ENCODE measurements at places on chromosomes 5 and 9.
A peak's percentile ranks its signal among the peaks of the same experiment; 100 is the strongest.

DNA sequence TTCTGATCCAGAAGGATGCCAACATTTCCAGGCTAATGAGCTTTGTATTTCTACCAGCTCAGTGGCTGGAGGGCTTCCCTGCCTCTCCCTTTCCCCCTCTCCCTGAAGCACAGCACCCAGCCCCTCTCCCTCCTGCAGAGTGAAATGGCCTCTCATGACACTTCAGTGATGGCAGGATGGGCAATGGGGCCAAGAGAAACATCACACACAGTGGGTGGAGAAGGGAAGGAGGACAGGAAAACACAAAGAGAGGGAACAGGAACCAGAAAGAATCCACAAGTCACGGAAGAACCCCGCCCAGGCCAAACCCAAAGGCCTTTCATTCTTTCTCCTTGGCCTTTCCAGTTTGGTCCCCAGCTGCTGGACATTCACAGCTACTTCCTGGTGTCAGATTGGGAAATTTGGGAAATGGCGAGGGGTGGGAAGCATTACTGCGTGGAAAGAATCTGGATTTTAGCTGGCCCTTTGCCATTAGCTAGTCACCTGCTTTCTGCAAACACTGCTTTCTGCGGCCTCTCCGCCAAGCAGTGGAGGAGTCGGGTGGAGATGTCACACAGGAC is 82.6 kb downstream of the GLDC start:
- no peak for DNase-seq

- DNase-seq, result peak; percentile 53
These were observed 30.2 kb downstream of the MAML1 start for GRCh38 chr5:179762781-179763176.

DNA sequence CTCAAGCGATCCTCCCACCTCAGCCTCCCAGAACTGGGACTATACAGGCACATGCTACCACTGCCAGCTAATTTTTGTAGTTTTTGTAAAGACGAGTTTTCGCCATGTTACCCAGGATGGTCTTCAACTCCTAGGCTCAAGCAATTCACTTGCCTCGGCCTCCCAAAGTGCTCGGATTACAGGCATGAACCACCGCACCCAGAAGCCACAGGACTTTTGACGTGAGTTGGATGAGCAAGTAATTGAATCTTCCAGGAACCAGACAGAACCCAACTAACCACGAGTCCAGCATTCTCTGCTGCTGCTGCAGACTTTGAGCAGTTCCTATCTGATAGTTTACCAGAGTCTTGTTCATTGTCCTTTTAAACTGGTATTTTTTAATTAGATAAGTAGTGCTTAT is 9.6 kb upstream of the ATP6V0E1 start:
- no peak for DNase-seq

GRCh38 chr5:146340260-146341081 is 1.8 kb downstream of the POU4F3 start:
- DNase-seq, result peak; percentile 61

- DNase-seq, result no peak
These were observed 128.5 kb downstream of the LRRC70 start for GRCh38 chr5:62707131-62707530.

GRCh38 chr5:57680686-57681085 is 198.1 kb upstream of the ACTBL2 start:
- no peak for DNase-seq

- no peak for DNase-seq
These were observed 24.2 kb downstream of the CORO2A start for GRCh38 chr9:98168153-98168780.

DNA sequence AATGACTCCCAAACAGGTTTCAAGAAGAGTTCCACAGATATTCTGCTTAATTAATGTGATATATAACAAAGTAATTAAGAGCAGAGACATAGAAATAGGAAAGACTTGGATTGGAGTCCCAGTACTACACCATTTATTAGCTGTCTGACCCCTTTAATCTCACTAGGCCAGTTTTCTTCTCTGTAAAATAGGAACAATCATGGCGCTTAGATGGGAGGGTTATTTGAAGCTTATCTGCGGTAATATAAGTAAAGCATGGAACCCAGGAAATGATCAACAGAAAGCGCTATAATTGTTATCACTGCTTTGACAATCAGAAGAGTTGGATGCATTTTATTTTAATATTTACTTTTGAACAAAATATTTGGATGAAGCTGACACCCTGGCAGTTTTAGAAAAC is 71.3 kb upstream of the IFNE start:
- no peak for DNase-seq

DNA sequence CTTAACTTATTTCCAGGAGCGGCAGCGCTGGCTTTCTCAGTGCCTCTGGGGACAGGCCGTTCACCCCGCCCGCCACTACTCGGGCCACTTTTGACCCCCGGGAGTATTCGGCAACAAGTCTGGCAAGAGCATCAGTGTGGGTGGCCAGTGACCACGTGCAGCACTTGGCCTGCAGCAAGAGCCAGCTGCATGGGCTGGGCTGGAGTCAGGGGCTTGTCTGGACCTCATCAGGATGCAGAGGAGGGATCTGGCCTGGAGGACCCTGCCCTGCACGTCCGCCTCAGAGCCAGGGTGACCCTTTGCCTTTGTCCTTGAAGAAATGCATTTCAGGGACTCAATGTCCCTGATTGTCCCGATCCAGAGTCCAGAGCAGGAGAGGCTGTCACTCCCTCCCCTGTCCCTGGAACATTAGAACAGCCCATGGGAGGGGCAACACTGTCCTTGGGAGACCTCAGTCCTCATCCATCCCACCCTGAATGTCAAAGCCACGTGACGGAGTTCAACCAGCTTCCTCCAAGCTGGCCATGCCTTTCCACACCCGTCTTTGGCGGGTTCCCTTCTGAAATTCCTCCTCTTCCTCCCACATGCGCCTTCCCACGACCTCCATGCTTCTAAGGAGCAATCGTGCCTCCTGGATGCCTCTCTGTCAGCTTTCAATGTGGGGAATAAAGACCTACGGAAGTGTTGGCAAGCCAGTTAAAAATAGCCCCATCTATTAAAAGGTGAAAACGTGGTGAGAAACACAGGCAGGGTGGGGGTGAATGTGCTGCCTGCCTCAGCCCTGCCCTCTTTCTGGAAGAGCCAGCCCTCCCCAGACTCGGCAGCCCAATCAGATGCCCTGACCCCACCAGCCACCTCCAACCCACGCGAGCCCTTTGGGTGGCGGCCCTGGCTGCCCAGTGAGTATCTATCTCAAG is 99.0 kb downstream of the OLFM1 start:
- no peak for DNase-seq

DNA sequence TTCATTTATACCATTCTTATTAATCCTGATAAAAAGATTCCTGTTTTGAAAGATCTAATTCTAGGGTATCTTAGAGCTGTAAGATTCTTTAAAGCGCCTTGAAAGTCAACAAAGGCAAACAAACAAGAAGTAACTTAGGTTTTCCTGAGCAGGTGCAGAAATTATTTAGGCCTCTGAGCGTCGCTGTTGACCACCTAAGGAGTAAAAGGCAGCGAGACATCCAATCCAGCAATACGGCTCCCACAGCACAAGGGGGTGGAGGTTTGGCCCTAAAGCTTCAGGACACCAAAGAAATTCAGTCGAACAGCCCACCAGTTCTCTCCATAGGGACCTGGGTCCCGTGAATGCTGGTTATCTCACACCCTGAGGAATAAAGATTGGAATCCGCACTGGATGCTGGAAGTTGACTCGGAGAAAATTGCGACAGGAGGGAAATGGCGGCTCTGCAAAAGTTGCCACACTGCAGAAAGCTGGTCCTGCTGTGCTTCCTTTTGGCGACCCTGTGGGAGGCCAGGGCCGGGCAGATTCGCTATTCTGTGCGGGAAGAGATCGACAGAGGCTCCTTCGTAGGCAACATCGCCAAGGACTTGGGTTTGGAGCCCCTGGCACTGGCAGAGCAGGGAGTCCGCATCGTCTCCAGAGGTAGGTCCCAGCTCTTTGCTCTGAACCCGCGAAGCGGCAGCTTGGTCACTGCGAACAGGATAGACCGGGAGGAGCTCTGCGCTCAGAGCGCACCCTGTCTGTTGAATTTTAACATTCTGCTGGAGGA is at the start of gene PCDHGA2:
Gene PCDHGA2, plus strand, starts transcription at position 223 of the 769 bp plus-strand sequence.
- DNase-seq, result peak; percentile 54

- peak; percentile 67 for DNase-seq
These were observed 100.6 kb upstream of the SELENOP start for GRCh38 chr5:42912184-42912798.

- DNase-seq, result no peak
These were observed 19.8 kb downstream of the CDO1 start for GRCh38 chr5:115796656-115797055.

DNA sequence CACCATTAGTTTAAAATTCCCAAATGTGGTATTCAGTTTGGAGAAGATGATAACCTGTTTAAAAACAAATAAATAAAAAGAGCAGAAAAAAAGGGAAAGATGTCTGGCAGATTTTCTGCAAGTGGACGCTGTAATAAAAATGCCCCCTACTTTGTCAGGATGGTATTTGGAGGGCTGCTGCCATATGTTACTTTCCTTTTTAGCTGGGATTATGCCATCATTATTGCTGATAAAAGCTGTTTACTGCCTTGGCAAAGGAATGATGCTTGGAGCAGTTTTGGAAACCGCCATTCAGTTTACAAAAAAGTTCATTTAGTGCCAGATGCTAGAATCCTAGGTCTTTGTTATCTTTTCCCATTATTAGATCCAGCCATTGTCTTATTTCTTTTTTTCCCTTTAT is 104.8 kb downstream of the PBX3 start:
- DNase-seq, result no peak

- DNase-seq, result no peak
These were observed 39.6 kb upstream of the NDUFS4 start for GRCh38 chr5:53520813-53521212.

GRCh38 chr5:7980881-7981280 is 111.9 kb downstream of the MTRR start:
- DNase-seq, result no peak

- DNase-seq, result peak; percentile 81
These were observed 109.3 kb downstream of the DAPK1 start for GRCh38 chr9:87606841-87607521.

GRCh38 chr5:161299053-161299452 is 247.5 kb downstream of the GABRB2 start:
- DNase-seq, result no peak

- DNase-seq, result no peak
These were observed 12.8 kb upstream of the UNC5A start for GRCh38 chr5:176797456-176798050.

GRCh38 chr9:75429531-75430475 is 341.5 kb downstream of the OSTF1 start:
- no peak for DNase-seq

Measured in AG08395 (cell line).